Neural crest cell (in vitro differentiated cells): ENCODE measurements at places on chromosomes 16 and 17. TPM values are rescaled to one million over a fixed set of nuclear protein-coding genes. Genes with fewer than 3 reads are reported as not detected.

DNA sequence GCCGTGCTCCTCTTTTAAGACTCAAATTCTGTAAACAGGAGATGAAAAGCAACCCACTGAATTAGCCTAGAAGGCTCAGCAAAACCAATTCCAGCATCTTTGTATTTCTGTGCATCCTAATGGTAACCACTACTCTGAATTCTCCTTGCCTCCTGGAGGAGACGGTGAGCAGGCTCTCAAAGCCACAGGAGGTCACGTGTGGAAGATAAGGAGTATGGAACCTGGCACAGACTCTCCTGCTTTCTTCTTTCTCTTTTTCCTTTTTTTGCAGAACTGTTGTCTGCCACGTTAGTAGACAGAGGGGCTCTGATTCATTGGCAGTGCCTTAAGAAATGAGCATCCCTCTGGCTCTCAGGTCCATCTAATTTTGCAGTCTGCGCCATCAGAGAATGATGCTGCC is 44.4 kb downstream of the VPS53 start:
- no peak for DNase-seq

DNA sequence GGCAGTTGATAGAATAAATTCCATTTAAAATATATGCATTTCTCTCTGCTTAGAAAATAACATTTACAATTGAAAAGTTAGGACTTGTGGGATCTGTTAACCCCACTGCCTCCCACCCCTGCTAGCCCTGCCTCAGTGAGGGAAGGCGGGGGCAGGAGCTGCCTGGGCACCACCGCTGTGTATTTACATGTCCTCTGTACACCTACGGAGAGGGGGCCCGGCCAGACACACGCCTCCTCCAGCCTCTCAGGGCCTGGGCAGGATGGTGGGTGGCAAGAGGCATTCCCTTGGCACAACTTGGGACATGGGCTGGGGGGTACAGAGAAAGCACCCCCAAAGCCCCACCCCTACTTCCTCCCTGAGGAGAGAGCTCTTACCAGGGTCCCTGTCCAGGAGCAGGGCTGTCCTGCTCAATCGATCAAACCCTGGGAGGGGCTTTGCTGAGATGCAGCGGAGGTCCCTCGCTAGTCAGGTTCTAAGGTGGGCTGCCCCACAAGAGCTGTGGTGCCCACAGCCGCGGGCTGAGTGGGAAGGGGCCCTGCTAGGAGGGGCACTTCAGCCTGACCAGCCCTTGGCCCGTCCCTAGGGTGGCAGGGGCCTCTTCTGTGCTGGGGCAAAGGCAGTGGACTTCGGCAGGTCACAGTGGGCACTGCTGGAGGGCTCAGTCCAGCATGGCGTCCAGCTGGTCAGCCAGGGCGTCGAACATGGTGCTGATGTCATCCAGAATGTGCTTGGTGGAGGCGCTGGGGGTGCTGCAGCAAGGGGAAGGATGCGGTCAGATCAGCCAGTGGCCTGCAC is 14.7 kb downstream of the CASKIN2 start:
- DNase-seq = no peak

- no peak for DNase-seq
Measured at GRCh38 chr17:33964344-33964979, 290.6 kb upstream of the CCL2 start.

LDHD gene
- total RNA-seq = 0.56 TPM in 1 of 2 replicates, not detected in the other

EPX gene
- total RNA-seq = not detected in 2 replicates

ZNF423 gene
- total RNA-seq = 55.0 and 55.4 TPM in 2 replicates

FAM171A2 gene
- 50.6 and 51.9 TPM in 2 replicates for total RNA-seq
